ENCODE measurements at places on chromosomes 6 and 20.

DNA sequence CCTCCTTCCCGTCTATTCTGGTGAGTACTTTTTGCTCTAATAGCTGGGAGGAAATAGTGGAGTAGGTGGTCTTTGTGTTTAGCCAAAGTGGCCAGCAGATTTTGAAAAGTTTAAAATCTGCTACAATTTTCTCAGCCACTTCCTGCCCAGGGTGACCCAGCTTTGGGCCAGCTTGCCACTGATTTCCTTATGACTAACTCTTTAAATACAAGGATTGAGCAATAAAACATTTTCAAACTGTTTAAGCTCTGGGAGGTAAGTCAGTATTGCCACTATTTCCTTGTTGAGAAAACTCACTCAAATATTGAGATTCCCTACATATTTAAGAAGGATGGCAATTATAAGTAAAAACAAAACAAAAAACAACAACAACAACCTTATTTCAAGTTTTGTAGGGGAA lies 54.5 kb downstream of the TRMT11 start:
- DNase-seq = no peak

GRCh38 chr6:130437961-130438360 lies 72.1 kb downstream of the TMEM200A start:
- no peak for DNase-seq

GRCh38 chr6:142182004-142182403 lies 34.9 kb downstream of the VTA1 start:
- DNase-seq = no peak

- no peak for DNase-seq
Observed at GRCh38 chr20:22569353-22569752, 15.0 kb downstream of the FOXA2 start.

- no peak for DNase-seq
Observed at GRCh38 chr6:117072134-117072533, 193.2 kb upstream of the VGLL2 start.

- DNase-seq = no peak
Observed at GRCh38 chr6:40722553-40723258, 135.5 kb upstream of the LRFN2 start.

DNA sequence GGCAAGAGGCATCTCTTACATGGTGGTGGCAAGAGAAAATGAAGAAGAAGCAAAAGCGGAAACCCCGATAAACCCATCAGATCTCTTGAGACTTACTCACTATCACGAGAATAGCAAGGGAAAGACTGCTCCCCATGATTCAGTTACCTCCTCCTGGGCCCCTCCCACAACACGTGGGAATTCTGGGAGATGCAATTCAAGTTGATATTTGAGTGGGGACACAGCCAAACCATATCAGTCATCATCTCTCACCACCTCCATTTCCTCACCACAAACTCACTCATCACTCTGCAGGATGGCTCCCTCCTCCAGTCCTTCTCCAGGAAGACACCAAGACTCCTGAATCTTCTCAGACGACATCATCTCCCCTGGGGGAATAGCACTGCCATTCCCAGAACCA lies 25.8 kb upstream of the SLC16A10 start:
- no peak for DNase-seq

- DNase-seq = no peak
Observed at GRCh38 chr20:45059022-45059728, 41.8 kb downstream of the KCNS1 start.

DNA sequence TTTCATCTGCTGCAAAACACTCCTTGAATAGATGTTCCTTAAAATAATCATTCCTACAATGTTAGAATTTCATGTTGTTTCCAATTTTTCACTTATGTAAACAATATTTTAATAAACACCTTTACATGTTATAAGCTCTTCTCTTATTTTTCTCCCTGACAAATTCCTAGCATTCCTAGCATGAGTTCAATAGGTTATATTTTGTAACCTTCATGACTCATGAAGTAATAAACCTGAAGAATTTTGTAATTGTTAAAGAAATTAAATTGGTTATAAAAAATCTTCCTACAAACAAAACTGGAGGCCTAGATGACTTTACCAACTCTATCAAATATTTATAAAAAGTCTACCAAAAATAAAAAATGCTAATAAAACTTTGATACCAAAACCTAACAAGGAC lies 66.3 kb downstream of the NT5E start:
- no peak for DNase-seq

- no peak for DNase-seq
Observed at GRCh38 chr20:9147547-9148024, 78.7 kb downstream of the PLCB4 start.

DNA sequence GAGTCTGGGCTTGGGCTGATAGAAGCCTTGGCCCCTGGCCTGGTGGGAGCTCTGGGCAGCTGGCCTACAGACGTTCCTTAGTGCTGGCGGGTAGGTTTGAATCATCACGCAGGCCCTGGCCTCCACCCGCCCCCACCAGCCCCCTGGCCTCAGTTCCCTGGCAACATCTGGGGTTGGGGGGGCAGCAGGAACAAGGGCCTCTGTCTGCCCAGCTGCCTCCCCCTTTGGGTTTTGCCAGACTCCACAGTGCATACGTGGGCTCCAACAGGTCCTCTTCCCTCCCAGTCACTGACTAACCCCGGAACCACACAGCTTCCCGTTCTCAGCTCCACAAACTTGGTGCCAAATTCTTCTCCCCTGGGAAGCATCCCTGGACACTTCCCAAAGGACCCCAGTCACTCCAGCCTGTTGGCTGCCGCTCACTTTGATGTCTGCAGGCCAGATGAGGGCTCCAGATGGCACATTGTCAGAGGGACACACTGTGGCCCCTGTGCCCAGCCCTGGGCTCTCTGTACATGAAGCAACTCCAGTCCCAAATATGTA lies 957 bp upstream of the VEGFA start:
- DNase-seq = no peak

- no peak for DNase-seq
Observed at GRCh38 chr6:34859951-34860350, 27.9 kb downstream of the TAF11 start.

- DNase-seq = no peak
Observed at GRCh38 chr6:75070244-75070643, 135.6 kb downstream of the COL12A1 start.

DNA sequence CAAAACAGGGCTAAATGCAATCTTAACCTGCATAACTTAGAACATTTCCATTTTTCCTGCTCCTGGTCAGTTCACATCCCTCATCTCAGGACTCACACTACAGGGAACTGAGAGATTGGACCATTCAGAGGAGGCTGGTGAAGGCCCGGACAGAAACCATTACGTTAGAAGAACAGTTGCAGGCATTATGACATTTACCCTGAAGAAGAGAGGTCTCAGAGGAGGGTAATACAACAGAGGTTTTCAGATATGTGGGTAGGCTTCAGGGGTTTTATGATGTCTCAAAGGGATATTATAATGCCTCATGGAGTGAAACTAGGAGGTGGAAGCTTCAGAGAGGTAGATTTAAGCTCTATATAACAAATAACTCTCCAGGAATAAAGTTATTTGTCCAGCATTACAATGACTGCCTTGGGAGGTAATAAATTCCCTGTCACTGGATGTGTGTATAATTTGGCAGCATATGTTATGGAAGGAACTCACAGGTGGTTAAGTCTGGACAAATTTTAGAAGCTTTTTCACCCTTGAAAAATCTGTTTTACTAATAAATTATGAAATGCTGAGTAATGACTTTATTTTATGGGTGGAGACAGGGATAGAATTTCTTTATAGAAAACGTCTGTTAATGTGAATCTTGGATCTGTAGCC lies 36.7 kb upstream of the RIPOR2 start:
- DNase-seq = no peak

- no peak for DNase-seq
Observed at GRCh38 chr20:19583532-19584175, 174.4 kb upstream of the RIN2 start.

GRCh38 chr6:109236115-109237076 lies 141.1 kb downstream of the CEP57L1 start:
- no peak for DNase-seq

- no peak for DNase-seq
Observed at GRCh38 chr6:141123049-141123448, 1009.7 kb upstream of the GJE1 start.

DNA sequence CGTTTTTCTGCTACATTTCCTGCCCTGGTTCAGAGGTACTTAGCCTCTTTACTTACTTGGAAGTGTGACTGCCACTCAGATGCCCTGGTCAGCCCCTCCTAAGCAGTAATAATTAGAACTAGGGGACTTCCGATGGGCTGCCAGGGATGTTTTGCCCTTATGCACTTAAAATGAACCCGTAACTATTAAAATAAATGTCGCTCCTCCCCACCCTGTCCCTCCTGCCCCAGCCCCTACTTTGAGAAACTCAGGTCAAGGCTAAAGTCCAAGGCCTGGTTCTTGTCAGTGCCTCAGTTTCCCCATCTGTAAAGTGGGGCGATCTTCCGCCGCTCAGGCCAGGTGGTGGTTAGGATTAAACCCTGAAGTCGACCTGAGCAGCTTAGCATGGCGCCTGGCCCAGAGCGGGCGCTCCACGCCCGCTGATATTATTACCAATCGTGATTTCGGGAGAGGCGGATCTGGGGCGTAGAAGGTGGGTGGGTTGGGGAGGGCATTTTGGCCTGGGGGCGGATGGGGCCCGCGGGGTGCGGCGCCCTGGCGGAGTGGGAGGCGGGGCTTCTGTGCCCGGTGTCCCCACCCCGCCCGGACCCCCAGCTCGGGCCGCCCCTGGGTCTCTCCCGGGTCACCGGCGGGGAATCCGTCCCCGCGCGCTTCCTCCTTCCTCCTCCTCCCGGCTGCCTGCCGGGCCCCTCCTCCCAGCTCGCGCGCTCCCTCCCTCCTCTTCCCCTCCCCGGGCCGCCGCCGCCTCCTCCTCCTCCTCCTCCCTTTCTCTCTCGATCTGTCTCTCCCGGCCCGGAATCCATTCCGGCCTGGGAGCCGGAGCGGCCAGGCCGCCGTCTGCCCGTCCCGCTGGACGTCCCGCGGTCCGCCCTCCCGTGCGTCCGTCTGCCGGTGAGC lies at the start of gene SRC:
SRC (plus strand) TSS at position 802 of the 897 bp plus-strand sequence. CDS start 38,014 bp downstream, outside the sequence.
- DNase-seq = peak; percentile 20

- DNase-seq = no peak
Observed at GRCh38 chr6:72216222-72217068, 330.1 kb downstream of the RIMS1 start.

GRCh38 chr20:47228654-47229053 lies 127.8 kb downstream of the ZMYND8 start:
- DNase-seq = no peak

DNA sequence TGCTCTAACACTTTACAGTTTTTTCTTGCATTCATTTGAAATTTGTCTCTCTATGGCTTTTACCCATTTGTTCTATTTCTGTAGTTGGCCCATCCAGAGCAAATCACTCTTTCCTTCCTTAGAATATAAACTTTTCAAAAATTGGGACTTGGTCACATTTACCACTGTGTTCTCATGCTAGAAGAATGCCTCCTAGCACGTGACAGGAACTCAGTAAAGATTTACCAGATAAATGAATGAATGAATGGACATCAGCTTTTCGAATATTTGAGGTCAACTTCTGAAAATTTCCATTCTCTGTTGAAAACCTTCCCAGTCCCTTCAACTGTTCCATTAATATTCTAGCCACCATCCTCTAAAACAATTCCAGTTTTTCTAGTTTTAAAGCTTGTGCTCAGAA lies 294.5 kb downstream of the CD83 start:
- DNase-seq = no peak

GRCh38 chr20:44301285-44301684 lies 9.7 kb downstream of the FITM2 start:
- DNase-seq = no peak

DNA sequence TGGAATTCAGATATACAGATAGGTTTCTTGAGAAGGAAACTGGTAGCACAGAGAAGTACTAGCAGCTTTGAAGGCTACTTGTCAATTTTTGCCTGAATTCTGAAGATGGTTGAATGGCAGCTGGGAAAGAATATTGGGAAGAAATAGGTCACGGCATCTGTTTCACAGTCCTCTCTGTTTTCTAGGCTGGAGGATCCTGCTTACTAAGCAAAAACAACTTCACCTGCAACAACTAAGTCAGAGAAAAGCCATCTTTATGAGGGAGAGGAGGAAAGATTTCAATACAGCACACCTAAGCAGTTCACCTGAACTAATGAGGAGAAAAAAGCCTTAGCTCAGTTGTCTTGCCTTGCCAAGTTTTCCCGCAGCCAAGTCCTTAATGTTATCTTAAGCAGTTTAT lies 975.5 kb upstream of the EPHA7 start:
- no peak for DNase-seq

GRCh38 chr6:56643379-56644089 lies 845 bp upstream of the DST start:
- DNase-seq = no peak

GRCh38 chr6:939526-940252 lies 246.8 kb upstream of the EXOC2 start:
- no peak for DNase-seq

- DNase-seq = no peak
Observed at GRCh38 chr6:138981416-138981815, 6.6 kb downstream of the REPS1 start.

GRCh38 chr6:74857157-74857556 lies 348.7 kb downstream of the COL12A1 start:
- no peak for DNase-seq

DNA sequence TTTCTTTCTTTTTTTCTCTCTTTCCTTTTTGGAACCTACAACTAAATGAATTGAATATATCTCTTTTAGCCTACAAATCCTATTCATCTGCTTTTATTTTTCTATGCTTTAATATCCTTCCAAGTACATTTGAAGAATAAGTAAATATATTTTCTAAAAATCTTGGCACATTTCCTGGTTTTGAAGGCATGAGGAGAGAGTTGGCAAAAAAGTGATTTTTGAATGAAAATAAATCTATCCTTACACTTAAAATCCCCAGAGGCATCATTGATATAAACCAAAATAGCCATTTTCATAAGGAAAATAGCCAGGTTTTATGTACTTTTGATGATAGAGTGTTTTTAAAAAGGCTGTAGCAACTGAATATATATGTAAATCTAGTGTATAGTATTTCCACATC lies 69.0 kb downstream of the SAMD5 start:
- no peak for DNase-seq

DNA sequence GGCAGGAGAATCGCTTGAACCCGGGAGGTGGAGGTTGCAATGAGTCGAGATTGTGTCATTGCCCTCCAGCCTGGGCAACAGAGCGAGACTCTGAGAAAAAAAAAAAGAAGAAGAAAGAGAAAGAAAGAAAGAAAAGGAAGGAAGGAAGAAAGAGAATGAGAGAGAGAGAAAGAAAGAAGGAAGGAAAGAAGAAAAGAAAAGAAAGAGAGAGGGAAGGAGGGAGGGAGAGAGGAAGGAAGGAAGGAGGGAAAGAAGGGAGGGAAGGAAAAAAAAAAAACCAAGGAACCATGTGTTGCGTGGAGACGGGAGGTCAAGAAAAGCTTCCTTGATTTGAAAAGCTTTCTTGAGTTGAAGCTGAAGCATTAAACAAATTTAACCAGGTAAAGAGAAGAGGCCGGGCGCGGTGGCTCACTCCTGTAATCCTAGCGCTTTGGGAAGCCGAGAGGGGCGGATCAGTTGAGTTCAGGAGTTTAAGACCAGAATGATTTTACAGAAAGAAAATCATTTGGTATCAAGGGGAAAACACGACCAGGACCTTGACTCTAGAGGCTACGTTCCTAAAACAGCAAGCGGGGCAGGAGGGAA lies 90.5 kb upstream of the PRSS16 start:
- DNase-seq = no peak

- peak; percentile 65 for DNase-seq
Observed at GRCh38 chr6:29792123-29793035, 35.2 kb upstream of the HLA-G start.
